ENCODE measurements at places on chromosomes 2 and 18.
A peak's percentile ranks its signal among the peaks of the same experiment; 100 is the strongest.

DNA sequence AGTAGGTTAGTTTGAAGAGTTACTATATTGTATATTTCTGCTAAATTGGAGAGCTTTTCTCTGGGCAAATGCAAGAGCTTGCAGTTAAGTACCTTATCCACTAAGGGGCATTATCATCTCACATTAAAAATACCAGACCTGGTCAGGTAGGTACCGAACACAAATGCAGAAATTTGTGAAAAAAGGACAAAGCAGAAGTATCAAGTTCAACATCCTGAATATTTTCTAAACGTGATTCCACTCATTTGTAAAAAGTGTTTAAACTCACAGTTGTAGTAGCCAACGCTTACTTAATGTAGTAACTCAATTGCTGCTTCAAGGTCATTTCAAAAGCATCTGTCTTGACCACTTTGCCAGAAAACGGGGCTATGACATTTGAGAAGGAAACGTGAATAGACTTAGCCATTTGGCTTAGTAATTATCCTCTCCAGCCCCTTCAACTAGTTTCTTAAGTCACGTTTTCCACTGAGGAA is 52.1 kb downstream of the CYRIA start:
- peak; percentile 30 for DNase-seq

GRCh38 chr2:146135245-146135644 is 1615.3 kb upstream of the ZEB2 start:
- DNase-seq = no peak

DNA sequence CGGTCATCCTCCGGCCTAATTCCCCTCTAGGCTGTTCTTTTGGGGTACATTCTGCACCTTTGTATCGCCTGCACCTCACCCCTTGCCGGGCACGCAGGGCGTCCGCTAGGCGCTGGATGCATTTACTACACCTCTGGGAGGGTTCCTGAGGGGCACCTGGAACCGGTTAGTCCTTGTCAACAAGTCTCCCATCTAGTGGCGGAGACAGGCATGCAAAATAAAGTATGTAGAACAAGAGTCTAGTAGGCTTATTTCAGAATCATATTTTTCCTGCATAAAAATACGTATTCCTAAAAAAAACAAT is 705 bp upstream of the TEX261 start:
- DNase-seq = peak; percentile 30

- no peak for DNase-seq
Measured at GRCh38 chr18:6797171-6797570, 67.7 kb downstream of the ARHGAP28 start.

DNA sequence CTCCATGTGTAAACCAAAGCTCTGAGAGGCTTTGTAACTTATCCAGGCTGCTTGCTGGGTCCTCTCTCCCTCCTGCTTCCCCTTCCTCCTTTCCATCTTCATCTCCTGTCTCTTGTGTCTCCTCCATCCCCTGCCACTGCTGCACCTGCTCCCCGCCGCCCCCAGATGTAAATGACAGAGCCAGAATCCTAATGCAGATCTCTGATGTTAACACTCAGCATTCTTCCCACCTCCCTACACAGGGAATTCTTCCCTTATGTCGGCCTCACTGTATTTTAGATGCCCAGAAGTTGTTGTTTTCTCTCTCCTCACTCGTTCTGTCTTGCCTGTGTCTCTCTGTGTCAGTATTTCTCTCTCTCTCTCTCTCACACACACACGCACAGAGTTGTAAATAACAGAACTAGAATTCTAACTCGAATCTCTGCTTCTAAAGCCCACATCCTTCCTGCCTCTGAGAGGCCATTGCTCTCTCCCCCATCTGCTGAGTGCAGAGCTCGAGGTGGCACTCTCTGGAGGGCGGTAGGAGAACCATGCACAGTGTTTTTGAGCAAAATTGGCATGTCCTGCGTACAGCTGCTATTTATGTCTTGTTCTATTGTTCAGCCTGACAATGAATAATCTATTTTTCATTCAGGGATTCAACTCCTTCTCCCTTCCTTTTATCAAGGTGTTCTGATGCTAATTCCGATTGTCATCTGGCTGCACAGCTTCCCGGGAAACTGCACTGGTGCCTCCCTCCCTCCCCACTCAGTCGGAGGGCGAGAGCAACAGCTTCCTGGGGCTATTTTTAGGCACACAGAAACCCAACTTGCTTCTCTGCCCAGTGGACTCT is 219.9 kb downstream of the SH3RF3 start:
- peak; percentile 46 for DNase-seq

DNA sequence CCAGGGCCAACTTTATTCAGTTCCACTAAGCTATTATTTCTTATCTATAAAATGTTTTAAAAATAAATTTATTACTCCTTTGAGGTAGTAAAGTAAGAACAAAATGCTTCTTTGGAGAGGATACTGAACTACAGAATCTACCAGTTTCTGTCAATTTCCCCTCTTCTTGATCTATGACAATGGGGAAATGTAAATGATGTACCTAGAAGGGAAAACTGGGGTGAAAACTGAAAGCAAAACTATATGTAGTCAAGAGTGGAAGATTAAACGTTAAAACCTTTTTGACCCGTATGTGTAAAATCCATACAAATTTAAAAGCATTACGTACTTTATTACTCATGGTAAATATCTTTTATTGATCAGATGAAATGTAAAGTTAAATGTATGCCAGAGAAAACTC is 1287.8 kb upstream of the TMEFF2 start:
- no peak for DNase-seq

DNA sequence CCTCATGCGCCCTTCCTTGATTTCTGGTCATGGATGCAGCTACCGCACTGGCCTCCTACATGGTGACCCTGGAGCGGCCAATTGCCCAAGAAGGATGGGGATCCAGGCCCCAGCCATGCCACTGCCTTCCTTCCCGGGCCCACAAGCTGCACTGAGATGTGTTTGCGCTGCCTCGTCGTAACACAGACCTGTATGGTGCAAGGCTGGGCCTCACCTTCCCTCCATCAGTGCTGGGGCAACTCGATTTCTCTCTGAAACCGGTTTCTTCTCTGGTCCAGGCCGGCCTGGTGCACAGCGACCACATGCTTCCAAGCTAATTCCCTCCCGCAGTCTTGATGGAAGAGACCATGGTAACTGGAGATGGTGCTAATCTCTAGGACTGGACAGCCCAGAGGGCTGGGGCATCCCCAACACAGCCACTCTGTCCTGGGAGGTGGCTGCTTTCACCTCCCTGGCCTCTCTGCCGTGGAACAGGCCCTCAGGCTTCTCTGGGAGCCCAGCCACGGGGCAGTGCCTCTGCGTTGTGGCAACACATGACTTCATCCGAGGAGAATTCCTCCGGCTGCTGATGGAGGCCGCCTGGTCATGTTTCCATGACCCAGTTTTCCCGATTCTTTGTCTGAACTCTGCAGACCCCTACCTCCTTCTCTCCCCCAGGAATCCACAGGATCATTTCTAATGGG is 184.2 kb downstream of the GLI2 start:
- no peak for DNase-seq

DNA sequence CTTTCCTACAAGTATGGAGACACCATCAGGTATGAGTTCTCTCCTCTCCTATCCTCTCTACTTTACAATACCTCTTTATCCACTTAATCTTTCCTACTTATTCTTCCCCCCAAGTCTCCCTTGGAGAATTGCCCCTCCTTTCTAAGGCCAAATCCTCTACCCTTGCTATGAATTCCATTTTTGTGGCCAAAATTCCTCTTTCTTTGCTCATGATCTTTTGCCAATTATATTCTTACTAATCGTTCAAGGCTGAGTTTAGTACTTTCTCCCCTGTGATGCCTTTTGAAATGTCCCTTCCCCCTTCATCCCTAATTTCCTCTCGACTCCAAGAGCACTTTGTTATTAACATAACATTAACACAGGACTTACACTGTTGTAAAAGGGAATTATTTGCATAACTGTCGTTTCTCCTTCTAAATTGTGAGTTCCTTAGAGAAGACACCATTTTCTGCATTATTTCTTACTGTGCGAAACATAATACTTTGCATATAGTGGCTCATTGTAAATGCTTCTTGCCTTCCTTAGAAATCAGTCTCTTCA is 133.4 kb downstream of the KCTD1 start:
- DNase-seq = no peak

- no peak for DNase-seq
Measured at GRCh38 chr2:19327496-19327895, 30.9 kb downstream of the OSR1 start.
